Epithelial cell of proximal tubule (primary cell): ENCODE measurements at places on chromosomes 12 and 14. TPM values are rescaled to one million over a fixed set of nuclear protein-coding genes. Genes with fewer than 3 reads are reported as not detected.

- DNase-seq = no peak
Observed at GRCh38 chr12:26198742-26199141, 3.4 kb downstream of the SSPN start.

DNA sequence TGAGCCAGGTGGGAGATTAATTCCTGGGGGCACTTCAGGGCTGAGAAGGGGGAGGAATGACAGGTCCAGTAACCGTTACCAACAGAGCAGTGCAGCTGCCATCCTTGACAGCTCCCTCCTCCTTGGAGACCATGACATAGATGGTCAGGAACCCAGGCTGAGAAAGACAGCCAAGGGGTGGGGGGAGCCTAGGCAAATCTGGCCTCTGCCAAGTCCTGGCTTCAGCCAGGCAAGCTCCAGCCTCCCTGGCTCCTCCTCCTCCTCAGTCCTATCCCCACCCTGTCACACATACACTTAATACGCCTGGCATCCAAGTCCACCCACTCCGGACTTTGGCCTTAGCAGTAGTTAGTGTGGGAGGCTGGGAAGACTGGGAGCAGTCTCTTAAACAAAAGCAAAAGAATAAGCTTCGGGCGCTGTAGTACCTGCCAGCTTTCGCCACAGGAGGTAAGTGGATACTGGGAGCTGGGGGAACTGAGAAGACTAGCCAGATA lies at the start of gene RDH5:
Gene RDH5 (plus strand): TSS at position 323 of the 494 bp plus-strand sequence. CDS start 792 bp downstream, outside the sequence.
- no peak for DNase-seq

DNA sequence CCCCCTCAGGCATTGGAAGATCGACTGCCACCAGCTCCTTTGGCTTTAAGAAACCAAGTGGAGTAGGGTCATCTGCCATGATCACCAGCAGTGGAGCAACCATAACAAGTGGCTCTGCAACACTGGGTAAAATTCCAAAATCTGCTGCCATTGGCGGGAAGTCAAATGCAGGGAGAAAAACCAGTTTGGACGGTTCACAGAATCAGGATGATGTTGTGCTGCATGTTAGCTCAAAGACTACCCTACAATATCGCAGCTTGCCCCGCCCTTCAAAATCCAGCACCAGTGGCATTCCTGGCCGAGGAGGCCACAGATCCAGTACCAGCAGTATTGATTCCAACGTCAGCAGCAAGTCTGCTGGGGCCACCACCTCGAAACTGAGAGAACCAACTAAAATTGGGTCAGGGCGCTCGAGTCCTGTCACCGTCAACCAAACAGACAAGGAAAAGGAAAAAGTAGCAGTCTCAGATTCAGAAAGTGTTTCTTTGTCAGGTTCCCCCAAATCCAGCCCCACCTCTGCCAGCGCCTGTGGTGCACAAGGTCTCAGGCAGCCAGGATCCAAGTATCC lies 288.7 kb downstream of the NAV3 start:
- no peak for DNase-seq

GRCh38 chr14:86997271-86997670 lies 995.7 kb downstream of the GALC start:
- no peak for DNase-seq

DNA sequence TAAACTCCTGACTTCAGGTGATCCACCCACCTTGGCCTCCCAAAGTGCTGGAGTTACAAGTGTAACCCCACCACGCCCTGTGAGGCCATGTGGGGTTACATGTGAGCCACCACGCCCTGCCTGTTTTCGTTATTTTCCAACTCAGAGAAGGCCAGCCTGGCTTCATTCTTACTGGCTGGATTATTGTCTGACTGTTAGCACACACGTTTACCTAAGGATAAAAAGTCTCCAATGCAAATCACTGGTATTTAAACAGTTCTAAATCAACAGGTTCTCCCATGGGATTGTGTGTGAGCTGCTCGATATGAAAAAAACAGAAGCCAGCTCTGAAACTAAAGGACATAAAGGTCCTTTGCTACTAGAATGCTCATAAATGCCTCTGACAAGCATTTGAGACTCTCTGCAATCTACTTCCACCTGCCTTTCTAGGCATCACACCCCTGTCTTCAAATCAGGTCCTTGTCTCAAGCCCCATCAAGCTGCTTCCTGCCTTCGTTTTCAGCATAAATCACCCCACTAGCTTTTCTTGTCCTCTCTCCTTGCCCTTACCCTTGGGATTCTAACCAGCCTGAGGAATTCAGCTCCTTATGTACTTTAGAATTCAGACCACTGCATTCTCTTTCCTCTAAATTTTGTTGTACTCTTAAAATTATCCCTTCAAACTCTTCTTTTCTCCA lies 265.0 kb downstream of the DUSP6 start:
- no peak for DNase-seq

GRCh38 chr12:210277-211141 lies 3.4 kb downstream of the SLC6A12 start:
- no peak for DNase-seq

GRCh38 chr12:12194206-12194605 lies 72.6 kb downstream of the LRP6 start:
- DNase-seq = peak; percentile 16

- no peak for DNase-seq
Observed at GRCh38 chr12:55446326-55446725, 2.5 kb downstream of the OR6C2 start.

DNA sequence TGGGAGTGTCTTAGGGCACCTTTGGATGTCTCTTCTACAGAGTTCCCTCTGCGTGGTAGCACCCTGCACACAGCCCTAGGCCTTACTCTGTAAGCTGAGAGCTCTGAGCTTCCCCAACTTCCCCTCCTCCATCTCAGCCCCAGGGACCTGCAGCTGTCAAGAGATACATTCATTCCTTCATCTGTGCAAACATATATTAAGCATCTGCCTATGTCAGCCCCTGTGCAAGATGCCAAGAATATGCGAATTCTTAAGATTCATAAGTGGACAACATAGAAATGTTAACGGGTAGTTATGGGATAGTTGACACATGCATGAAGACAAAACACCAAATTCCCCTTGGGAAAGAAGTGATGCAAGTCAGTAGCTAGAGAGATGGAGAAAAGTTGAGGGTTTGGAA lies 190.8 kb downstream of the SLC41A2 start:
- DNase-seq = no peak

DNA sequence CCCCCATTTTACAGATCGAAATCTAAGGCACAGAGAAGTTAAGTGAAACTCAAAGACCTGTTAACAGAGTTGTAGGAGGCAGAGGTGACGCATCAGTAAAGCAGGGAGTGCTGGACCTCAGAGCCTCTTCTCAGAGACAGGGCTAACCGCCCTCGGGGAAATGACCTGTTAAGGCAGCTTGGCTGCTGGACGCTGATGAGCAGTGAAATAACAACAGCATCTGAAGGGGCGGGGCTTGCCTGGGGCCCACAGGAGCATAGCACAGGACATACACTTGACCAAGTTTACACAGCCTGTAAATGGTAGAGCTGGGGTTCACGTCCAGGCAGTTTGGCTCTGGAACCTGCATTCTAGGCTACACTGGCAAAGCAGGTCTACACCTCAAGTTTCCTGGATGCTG lies 39.3 kb downstream of the LRTM2 start:
- peak; percentile 10 for DNase-seq

SOX5 gene
- 0.07 and 0.17 TPM in 2 replicates for total RNA-seq

DACT1 gene
- 2.7 and 3.4 TPM in 2 replicates for total RNA-seq

CDCA3 gene
- 85.0 and 97.4 TPM in 2 replicates for total RNA-seq

SLC41A2 gene
- total RNA-seq = 19.7 and 24.4 TPM in 2 replicates
